A673 (cell line): ENCODE measurements at places on chromosomes 6 and 20. TPM values are rescaled to one million over a fixed set of nuclear protein-coding genes. Genes with fewer than 3 reads are reported as not detected.

GRCh38 chr6:17212546-17213371, 68.4 kb upstream of the RBM24 start:
- no peak for DNase-seq

DNA sequence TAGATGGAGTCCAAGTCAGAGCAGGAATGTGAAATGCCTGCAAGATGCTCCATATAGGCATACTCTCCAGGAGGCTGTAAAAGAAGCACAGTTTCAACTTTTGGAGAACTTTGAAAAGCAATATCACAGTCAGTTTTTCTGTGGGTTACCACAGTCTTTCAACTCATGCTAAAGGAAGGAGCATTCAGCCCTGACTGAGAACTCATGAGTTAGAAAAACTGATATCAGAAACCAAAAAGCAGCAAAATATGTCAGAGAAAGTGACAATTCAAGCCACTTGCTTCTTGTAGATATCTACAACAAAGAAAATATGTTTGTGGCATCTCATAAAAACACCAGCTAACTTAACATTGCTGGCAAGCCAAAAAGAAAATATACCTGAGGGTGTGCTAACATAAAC, 36.1 kb upstream of the PTCHD4 start:
- DNase-seq, result no peak

GRCh38 chr6:53822401-53823125, 27.8 kb downstream of the LRRC1 start:
- DNase-seq, result no peak

DNA sequence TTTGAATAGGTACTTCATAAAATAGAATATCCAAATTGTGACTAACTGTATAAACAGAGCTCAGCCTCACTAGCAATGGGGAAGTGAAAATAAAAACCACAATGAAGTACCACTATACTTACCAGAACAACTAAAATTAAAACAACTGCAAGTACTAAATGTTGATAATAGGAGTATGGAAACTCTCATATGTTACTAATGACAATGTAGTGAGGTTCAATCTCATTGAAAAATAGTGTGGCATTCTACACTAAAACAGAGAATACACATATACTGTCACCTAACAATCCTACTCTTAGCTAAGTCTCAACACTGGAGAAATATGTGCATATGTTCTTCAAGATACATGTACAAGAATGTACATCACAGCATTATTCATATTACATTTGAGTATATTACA, 132.0 kb upstream of the CARMIL1 start:
- DNase-seq, result no peak

GRCh38 chr6:73631849-73632248, 21.9 kb downstream of the SLC17A5 start:
- no peak for DNase-seq

GRCh38 chr20:63350196-63350595, 11.0 kb downstream of the CHRNA4 start:
- no peak for DNase-seq

DNA sequence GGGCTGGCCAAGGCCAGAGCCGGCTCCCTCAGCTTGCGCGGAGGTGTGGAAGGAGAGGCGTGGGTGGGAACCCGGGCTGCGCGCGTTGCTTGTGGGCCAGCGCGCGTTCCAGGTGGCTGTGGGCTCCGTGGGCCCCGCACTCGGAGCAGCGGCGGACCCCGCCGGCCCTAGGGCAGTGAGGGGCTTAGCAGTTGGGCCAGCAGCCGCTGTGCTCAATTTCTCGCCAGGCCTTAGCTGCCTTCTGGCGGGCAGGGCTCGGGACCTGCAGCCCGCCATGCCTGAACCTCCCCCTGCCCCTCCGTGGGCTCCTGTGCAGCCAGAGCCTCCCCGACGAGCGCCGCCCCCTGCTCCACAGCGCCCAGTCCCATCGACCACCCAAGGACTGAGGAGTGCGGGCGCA, 108.4 kb downstream of the GMPR start:
- no peak for DNase-seq

DNA sequence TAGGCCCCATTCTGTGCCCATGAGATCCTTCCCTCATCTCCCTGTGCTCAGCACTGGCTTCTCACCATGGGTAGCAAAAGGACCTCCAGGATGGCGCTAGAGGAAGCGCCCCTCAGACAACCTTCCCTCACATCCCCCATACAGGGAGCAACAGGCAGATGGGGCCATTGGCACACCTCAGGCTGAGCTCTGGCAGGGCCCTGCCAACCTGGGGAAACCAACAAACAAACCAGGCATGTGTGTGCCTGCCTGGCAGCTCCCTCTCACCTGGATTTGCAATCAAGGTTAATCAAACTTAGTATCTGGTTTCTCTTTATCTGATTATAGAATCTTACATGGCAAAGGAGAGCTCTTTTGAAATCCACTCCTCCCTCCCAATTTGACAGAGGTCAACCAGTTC, 134.9 kb downstream of the SLC23A2 start:
- no peak for DNase-seq

DNA sequence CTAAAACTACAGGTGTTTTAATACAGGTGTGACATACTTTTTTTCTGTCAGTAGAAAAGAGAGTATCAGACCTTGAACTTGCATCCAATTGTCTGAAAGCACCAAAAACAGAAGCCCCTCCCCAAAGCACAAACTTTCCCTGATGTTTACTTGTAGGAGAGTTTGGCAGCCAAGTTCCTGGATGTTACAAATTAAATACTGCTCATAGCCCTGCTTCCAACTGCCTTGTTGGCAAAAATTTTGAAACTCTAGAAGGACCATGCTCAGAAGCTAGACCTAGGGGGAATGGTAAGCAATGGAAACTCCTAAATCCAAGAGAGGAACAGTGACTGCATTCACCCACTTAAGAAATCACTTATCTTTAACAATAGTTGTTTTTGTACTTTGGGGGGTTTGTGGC, 17.0 kb upstream of the ARG1 start:
- no peak for DNase-seq

DNA sequence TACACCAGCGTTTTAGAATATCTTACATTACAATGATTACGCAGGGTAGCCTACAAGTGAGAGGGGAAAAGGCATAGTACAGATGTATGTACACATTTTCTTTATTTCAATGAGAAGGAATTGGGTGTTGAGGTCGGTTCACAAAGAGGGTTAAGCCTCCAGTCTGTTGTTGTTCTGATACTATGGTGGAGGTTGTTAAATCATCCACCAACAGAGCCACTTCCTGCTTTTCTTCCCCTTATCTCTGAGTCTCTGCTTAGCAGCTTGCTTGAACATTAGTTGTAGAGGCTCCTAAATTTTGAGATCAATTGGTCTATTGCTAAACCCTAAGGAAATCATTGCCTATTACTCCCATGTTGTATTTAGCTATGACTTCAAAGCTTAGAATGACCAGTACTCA, 7.3 kb downstream of the RGS17 start:
- DNase-seq, result no peak

DNA sequence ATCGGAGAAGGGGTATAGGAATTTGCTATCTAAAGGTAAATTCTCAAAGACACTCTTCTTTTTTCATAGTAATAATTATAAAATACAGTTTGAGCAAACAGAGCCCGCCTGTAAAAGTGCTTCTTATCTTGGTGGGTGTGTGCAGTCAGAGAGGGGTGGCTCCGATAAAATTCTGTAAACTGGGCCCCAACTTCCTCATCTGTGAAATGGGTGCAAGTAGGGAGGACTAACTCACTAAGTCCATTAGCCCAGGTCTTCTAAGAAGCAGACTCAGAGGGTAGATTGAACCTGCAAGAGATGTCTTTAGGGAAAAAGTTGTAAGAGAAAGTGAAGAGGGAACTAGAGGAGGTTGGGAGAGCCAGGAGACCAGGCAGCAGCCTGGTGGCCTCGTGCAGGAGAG, 245.8 kb upstream of the RREB1 start:
- no peak for DNase-seq

GRCh38 chr6:31172973-31173384, 2.5 kb upstream of the POU5F1 start:
- no peak for DNase-seq

DNA sequence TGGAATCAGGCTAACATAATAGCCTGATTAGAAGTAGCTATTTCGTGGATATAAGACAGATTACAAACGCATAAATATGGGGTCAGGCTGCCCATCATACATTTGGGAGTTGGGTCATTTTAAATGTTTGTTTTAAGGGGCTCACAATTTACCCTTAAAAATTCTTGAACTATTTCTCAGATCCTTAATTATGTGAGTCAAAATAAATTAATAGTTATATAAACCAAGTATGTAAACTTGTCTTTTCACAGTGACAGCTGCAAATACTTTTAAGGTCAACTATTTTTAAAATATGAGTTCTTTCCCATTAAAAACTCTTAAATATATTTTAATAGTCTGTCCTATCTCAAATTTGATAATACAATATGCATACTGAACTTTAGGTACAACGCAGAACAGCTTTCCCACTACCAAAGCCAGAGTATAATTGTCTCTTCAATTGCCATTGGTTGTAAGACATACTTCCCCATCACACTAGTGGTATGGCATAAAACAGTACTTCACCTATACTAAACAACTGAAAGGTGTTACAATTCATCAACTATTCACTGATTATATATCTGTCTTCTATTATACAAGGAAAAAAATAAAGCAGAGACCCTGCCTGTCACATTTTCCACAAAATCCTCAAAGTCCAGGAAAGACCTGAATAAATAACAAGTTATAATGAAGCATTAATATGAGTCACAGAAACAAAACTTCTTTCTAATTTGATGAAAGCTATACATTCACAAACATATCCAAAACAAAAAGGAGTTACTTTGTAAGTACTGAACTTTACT, 80.8 kb upstream of the COL21A1 start:
- no peak for DNase-seq

GRCh38 chr6:164200071-164200470, 785.6 kb downstream of the QKI start:
- peak; percentile 42 for DNase-seq

- no peak for DNase-seq
Measured at GRCh38 chr20:31797364-31797763, 21.8 kb upstream of the MYLK2 start.

DNA sequence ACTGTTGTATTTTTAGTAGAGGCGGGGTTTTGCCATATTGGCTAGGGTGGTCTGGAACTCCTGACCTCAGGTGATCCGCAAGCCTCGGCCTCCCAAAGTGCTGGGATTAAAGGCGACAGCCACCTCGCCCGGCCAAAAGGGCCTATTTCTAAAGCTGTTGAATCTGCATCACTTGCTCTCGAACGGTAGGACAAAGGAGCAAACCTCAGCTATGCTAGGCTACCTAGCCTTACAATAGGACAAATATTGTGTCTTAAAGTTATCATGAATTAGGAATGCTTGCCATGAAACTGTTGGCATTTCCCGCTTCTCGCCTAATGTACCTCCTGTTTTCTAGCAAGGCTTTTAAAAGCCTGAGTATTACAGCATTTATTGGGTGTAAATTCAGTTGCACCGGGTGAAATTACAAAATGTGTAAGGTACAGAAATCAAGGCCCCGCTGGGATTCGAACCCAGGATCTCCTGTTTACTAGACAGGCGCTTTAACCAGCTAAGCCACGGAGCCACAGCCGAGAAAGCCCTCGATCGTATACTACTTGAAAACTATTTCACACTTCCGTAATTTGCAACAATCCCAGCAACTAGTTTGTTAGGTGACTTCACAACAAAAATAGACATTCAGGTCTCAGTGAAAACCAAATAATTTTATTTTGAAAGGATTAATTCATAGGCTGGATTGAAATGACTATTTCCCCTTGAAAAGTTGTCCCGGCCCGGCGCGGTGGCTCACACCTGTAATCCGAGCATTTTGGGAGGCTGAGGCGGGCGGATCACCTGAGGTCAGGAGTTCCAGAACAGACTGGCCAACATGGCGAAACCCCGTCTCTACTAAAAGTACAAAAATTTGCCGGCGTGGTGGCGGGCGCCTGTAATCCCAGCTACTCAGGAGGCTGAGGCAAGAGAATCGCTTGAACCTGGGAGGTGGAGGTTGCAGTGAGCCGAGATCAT, 211.6 kb upstream of the ZNF184 start:
- peak; percentile 93 for DNase-seq

DNA sequence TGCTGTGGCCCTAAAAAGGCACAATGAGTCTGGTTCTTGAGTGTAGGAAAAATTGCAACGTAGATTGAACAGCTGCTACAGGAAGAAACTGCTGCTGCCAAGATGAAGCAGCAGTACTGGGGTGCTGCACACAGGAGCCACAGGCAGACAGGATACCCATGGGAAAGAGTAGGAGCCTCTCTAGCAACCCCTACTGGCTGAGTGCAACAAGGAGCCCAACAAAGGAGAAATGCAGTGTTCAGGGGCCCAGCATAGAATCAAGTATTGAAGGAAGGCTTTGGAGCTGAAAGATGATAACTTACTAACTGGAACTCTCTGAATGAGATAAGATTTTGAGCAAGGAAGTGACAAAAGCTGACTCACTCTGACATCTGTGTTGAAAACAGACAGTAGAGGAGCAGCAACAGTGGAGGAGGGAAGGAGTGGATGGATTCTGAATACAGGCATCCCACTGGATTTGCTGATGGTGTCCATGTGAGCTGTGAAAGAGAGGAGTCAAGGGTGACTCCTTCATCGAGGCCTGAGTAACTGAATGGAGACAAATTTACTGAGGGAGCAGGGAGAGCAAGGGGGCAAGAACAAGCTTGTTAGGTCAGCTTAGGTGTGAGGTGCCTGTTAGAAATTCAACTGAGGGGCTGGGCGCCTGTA, 534.7 kb upstream of the JARID2 start:
- DNase-seq, result peak; percentile 76

DNA sequence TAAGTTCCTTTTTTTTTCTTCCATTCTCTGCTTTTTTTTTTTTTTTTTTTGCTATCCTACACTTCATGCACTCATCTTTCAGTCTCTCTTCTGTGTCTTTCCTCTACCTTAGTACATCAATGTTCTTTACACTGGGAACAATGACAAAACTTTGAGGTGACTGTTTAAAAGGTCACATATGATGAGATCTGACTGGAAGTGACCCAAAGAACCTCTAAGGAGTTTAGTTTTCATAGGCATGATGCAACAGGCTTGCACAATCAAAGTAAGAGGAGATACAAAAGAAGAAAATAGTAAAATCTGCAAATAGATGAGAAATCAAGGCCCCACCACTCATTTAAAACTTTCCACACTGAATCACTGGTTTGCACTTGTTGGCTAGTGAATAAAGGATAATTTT, 840.8 kb downstream of the TBC1D32 start:
- DNase-seq, result no peak

- no peak for DNase-seq
Measured at GRCh38 chr6:133757335-133757734, 131.6 kb upstream of the TCF21 start.

GRCh38 chr6:111832833-111833418, 40.3 kb downstream of the FYN start:
- no peak for DNase-seq

MOCS1 gene
- total RNA-seq, result 2.5 and 4.0 TPM in 2 replicates

BAK1 gene
- total RNA-seq, result 26.4 and 27.1 TPM in 2 replicates

MACROD2 gene
- total RNA-seq, result 1.0 and 1.4 TPM in 2 replicates

HLA-DRB1 gene
- total RNA-seq, result not detected in 2 replicates

ADAM33 gene
- not detected in 2 replicates for total RNA-seq

LY6G5C gene
- 3.9 and 6.8 TPM in 2 replicates for total RNA-seq

PTCRA gene
- not detected in 2 replicates for total RNA-seq

SCUBE3 gene
- 0.04 TPM in 1 of 2 replicates, not detected in the other for total RNA-seq

HRH3 gene
- 0.22 TPM in 1 of 2 replicates, not detected in the other for total RNA-seq

NQO2 gene
- total RNA-seq, result 92.7 and 97.3 TPM in 2 replicates

STX11 gene
- 0.20 and 0.30 TPM in 2 replicates for total RNA-seq

TMEM74B gene
- total RNA-seq, result 0.31 TPM in 1 of 2 replicates, not detected in the other

TCFL5 gene
- total RNA-seq, result 13.9 and 16.1 TPM in 2 replicates

PRPF6 gene
- 86.3 and 93.2 TPM in 2 replicates for total RNA-seq

RAET1L gene
- not detected in 2 replicates for total RNA-seq
